ENCODE measurements at places on chromosomes 7 and 10. TPM values are rescaled to one million over a fixed set of nuclear protein-coding genes. Genes with fewer than 3 reads are reported as not detected.

The CFAP70 gene
- total RNA-seq = 0.29 TPM

The WIPF3 gene
- not detected for total RNA-seq

The NCF1 gene
- not detected for total RNA-seq

The CHAT gene
- not detected for total RNA-seq

The SLC13A1 gene
- not detected for total RNA-seq

The IL6 gene
- 3.7 TPM for total RNA-seq

The PLAC9 gene
- 2.3 TPM for total RNA-seq

The ZNF467 gene
- total RNA-seq = 9.5 TPM

The CYP3A5 gene
- not detected for total RNA-seq

The ITPRID1 gene
- not detected for total RNA-seq

The NPFFR1 gene
- not detected for total RNA-seq

The PNLIP gene
- not detected for total RNA-seq

The GJD4 gene
- total RNA-seq = not detected

The THNSL1 gene
- 2.0 TPM for total RNA-seq

The SOSTDC1 gene
- not detected for total RNA-seq

The PON1 gene
- total RNA-seq = not detected

The CNTNAP2 gene
- not detected for total RNA-seq

The URGCP gene
- 21.9 TPM for total RNA-seq

The ABCC2 gene
- 0.86 TPM for total RNA-seq

The RTKN2 gene
- total RNA-seq = 1.1 TPM

The KLF14 gene
- total RNA-seq = not detected

The NKX1-2 gene
- total RNA-seq = not detected

The ERCC6 gene
- total RNA-seq = 39.8 TPM

The CABCOCO1 gene
- total RNA-seq = 0.76 TPM

The RBP4 gene
- not detected for total RNA-seq

The PRPS1L1 gene
- not detected for total RNA-seq

The PI4K2A gene
- total RNA-seq = 17.3 TPM

The IFIT1B gene
- not detected for total RNA-seq
